ENCODE measurements at places on chromosomes 12 and 14.
A peak's percentile ranks its signal among the peaks of the same experiment; 100 is the strongest.

DNA sequence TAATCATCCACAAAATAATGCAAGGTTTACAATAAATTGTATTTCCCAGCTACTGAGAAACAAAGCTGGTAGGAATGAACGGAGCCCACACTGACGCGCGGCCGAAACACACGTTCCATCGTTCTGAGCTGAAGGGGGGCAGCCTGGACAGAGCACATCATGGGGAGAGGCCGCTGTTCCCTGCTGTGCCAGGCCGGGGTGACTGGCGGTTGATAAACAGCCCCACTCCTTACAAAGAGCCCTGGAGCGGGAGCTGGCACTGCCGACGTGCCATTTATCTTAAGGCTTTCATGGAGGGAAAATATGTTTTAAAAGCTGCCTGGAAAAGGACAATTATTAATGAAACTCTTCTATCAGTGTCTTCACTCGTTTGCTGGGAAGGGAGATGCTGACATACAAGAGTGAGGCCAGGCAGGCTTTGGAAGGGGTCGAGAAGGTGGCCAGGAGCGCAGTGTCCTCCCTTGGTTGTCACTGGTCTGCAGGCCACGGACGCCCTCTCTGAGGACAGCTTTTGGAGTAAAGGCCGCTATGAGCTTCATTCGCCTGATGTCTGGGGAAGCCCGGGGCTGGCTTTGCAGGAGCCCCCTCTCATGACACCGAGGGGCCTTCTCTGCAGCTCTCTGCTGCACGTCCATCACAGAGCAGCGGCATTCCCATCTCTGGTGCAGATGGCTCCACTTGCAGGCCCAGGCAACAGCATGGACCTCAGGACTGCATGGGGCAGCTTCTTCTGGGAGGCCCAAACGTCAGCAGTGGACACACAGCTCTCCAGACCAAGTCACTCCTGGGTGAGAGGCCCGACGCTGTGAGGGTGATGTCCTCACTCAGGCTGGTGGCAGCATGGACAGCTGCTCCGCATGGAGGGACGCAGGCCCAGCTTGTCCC is 355.3 kb upstream of the SFSWAP start:
- DNase-seq = no peak

- no peak for DNase-seq
These were observed 401.8 kb downstream of the BTG1 start for GRCh38 chr12:91743704-91744321.

- DNase-seq = no peak
These were observed 48.5 kb downstream of the MDM2 start for GRCh38 chr12:68856510-68856909.

DNA sequence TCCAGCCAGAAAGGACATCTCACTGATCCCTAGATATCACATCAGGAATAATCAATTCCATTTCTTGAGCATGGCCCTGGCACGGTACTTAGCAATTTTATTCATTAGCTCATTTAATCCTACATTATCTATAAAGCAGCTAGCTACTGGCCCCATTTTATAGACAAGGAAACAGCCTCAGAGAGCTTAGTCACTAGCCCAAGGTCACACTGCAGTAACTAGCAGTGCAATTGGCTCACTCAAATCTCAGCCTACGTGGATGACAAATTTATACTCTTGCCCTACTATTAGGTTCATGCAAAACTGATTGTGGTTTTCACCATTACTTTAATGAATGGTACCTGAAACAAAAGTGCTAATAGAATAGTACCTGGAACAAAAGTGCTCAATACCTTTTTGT is 41.7 kb downstream of the NUAK1 start:
- no peak for DNase-seq

DNA sequence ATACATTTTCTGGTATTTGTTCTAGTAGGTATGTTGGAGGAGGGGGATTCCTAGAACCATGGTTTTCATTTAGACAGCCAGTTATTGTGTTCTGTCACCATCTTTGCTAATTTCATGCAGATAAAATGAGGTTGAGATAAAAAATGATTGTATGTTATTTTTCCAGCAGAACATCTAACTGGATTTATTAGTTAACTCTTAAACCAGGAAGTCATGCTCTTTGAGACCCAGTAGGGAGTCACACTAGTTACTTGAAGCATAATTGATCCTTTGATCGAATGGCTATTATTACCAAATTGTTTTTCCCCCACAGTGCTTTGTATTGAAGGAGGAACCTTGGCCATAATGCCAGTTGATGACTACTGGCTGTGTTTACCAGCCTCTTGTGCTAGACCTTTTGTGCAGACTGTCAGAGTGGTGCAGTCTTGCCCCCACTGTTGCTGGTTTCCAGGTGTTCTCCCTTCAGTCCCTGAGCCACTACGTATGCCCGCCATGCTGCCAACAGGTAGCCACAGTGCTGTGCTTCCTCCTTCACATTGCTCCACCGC is 6.0 kb downstream of the EID3 start:
- DNase-seq = no peak

DNA sequence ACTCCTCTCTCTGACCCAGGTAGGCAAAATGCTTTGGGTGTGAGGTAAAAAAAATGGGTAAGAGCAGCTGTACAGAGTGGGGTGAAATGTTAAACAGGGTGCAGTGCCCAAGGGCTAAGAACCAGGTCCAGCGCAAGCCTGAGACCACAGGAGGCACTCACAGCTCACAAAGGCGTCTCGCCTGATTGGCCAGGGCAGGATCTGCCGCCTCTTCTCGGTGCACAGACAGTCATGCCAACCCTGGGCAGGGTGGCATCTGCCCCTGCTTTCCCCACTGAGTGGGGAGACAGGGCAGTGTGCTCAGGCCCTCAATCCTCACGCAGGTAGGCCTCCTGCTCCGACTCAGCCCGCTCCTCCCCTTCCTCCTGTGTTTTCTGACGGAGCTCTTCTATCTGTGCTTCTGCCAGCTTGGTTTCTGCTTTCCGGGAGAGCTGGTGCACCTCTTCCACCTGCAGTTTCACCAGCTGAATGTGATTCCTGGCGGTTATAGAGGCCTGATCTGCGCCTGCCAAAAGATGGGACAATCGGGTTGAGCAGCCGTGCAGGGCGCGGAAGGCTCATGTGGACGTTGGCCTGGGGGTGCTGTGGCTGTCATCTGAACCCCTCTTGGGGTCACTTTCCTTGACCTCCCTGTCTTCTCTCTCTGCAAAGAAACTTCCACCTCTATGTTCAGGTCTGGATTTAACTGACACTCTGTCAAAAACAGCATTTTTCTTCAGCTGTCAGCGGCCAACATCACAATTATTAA is 4.7 kb downstream of the B3GNT4 start:
- no peak for DNase-seq

GRCh38 chr14:59085207-59085739 is 103.2 kb upstream of the DAAM1 start:
- DNase-seq = no peak

GRCh38 chr14:53716578-53716977 is 240.0 kb downstream of the BMP4 start:
- no peak for DNase-seq

DNA sequence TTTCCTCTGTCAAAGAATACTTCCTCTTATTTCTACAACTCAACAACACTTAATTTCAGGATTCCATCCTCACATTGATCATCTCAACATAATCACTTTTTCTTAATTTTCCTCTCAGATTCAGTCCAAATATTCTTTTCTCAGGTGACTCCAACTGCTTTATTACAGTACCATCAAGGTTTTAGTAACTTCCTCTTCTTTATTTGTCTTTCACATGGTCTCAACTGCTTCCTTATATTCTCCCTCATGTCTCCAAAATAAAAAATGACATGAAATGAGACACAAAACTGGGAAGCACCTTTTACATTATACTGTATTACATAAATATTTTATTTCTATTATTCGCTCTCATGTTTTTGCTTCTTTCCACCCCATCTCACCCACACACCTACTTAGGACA is 55.5 kb downstream of the PPP2R5E start:
- DNase-seq = no peak

DNA sequence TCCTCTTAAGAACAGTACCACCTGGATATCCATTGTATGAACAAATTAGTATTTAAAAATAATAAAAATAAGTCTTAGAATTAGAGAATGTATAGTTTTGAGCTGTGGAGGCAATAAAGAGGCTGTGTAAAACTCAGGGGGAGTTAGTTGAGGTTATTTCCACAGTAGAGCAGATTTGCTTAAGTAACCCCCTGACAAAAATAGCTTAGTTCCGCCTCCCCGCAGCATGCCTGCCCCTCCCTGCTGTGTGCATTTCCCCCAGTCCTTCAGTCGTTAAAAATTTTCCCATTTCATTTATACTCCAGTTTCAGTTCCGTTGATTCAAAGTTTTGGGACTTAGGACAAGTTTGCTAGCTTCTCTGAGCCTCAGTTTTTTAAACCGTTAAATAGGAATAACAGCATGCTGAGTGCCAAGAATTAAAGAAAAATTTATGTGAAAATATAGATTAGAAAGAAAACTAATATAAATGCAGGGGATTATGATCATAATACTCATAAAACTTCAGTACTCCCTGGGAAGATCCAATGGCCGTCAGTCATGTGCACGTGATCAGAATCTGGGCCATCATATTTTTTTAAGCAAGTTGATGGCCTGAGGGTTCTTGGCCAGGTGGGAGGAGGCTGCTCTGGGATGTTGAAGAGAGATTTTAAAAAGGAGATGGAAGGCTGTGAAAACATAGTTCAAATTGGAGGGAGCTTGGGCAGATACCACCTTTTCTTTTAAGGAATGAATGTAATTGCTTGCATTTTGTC is 14.5 kb upstream of the SLC38A2 start:
- no peak for DNase-seq

DNA sequence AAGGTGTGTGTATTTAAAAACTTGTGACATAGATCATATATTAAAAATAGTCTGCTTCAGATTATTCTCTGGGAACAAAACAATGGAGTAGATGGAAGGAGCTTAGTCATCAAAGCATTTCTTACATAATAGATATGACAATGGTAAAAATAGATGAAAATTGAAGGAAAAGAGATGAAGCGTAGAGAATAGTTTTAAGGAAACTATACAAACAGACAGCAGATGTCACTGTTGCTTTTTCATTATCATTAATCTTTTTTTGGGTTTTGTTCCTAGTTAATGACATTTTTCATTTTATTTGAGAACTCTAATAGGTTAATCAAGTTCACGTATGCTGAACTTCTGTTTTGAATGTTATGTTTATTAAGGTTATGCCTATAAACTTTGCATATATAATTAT is 149.2 kb upstream of the FBXO33 start:
- no peak for DNase-seq

- DNase-seq = no peak
These were observed 121.7 kb downstream of the DUSP6 start for GRCh38 chr12:89230376-89231315.

- DNase-seq = peak; percentile 59
These were observed 120.0 kb upstream of the SLC38A2 start for GRCh38 chr12:46492471-46493085.

GRCh38 chr14:68413509-68413908 is 379.4 kb downstream of the ZFP36L1 start:
- no peak for DNase-seq

DNA sequence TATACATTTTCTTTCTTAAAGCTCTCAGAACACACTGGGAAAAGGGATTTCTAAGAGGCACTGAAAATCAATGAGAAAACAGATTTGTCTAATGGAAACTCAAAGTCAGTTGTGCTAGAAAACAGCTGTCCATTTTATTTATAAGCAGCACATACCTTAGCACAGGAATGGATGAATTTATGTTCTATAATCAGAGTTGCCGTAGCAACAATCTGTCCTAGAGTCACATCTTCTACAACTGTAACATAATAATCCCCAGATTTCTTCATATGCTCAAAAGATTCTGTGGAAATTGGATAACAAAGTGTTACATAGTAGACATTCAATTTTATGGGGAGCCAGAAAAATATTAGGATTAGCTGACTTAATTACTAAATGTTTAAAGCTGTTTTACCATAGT is 9.8 kb downstream of the GNPNAT1 start:
- no peak for DNase-seq

- no peak for DNase-seq
These were observed 97.6 kb downstream of the GCH1 start for GRCh38 chr14:54805070-54805444.

- DNase-seq = no peak
These were observed 8.2 kb upstream of the CCDC60 start for GRCh38 chr12:119326341-119326740.

DNA sequence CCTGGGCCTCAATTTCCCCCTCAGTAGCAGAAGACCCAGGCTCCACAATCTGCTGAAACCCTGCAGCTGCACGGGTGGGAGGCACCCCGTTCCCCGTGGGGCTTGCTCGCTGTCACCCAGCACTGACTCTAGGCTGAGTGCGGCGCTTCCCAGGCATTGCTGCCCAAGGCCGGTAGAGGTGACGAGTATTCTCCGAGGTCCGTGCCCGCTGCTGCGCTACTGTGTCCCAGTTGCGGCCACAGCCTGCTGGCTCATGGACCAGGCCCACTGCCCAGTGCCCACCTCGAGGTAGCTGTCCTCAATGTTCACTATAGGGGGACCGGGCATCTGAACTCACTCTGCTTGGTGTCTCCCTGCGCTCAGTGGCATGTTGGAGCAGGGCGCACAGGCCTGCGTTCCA is 74.7 kb downstream of the GSC start:
- no peak for DNase-seq

GRCh38 chr12:116226026-116226425 is 51.5 kb downstream of the MED13L start:
- no peak for DNase-seq

DNA sequence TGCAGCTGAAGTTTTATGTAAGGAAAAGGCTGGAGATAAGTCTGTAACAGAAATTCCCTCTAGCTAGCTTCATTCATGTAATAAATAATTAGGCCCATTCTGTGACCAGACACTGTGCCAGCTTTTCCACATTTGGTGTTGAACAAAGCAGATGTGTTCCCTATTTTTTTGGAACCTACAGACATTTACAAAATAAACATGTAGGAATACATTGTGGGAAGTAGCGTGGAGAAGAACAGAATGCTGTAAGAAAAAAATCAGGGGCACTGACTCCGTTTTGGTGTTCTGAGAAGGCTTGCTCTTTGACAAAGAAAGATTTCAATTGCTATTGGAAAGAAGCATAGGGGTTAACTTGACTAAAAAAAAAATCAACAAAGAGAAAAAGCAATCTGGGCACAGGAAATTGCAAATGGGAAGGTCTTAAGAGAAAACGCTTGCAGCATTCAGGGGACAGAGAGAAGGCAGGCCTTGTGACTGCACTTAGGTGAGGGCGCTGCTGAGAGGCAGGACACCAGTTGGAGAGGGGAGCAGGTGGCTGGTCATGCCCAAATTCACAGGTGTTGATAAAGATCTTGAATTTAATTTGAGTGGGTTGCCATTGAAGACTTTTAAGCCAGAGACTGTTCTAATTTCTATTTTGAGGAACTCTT is 4.0 kb downstream of the FAR2 start:
- DNase-seq = no peak

- DNase-seq = no peak
These were observed 14.0 kb downstream of the NFATC4 start for GRCh38 chr14:24382064-24382371.

GRCh38 chr12:49470986-49471385 is 67.8 kb upstream of the KCNH3 start:
- no peak for DNase-seq

GRCh38 chr14:56196274-56196673 is 78.1 kb downstream of the PELI2 start:
- DNase-seq = no peak

GRCh38 chr14:93745603-93746273 is 42.5 kb downstream of the PRIMA1 start:
- no peak for DNase-seq

- no peak for DNase-seq
These were observed 184.0 kb downstream of the ITPR2 start for GRCh38 chr12:26648999-26649398.

Data from amniotic stem cell (primary cell).